ENCODE measurements at places on chromosomes 7 and 10. TPM values are rescaled to one million over a fixed set of nuclear protein-coding genes. Genes with fewer than 3 reads are reported as not detected.

DNA sequence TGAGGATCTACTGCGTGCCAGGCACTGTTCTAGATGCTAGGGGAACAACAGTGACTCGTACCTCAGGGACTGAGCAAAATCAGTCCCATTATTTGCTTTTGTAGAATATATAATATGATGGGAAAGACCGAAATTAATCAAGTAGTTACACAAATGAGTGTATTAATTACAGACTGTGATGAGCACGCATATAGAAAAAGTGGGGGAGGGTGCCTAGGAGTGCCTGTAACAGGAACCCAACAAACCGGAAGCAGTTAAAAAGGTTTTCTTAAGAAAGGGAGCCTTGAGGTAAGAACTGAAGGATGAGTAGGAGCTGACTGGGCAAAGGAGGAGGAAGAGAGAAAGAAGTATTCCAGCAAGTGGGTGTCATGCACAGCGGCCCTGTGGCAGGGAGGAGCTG, 28.2 kb upstream of the IL6 start:
- peaks cover 20% of the 10 kb centered on the region for H3K4me1 ChIP-seq
- no peak overlapping the region for H3K27ac ChIP-seq
- H3K4me3 ChIP-seq = no peak overlapping the region
- H3K27me3 ChIP-seq = no peaks in the 10 kb centered on the region

GRCh38 chr10:118045837-118046394, 825 bp downstream of the RAB11FIP2 start:
- no peaks in the 10 kb centered on the region for H3K36me3 ChIP-seq
- no peaks in the 10 kb centered on the region for H3K27me3 ChIP-seq
- peak; percentile 15 for DNase-seq
- peaks cover 13% of the 10 kb centered on the region for H3K4me1 ChIP-seq

- H3K36me3 ChIP-seq = no peaks in the 10 kb centered on the region
- peaks cover 9% of the 10 kb centered on the region for H3K27me3 ChIP-seq
- no peak overlapping the region for H3K27ac ChIP-seq
- peaks cover 3% of the 10 kb centered on the region for H3K4me1 ChIP-seq
Observed at GRCh38 chr7:1758028-1758858, 88.2 kb downstream of the ELFN1 start.

- H3K36me3 ChIP-seq = no peaks in the 10 kb centered on the region
- no peak for DNase-seq
- no peaks in the 10 kb centered on the region for H3K4me1 ChIP-seq
- no peak overlapping the region for H3K27ac ChIP-seq
- H3K27me3 ChIP-seq = no peaks in the 10 kb centered on the region
Observed at GRCh38 chr7:132738254-132738653, 162.0 kb upstream of the PLXNA4 start.

- no peaks in the 10 kb centered on the region for H3K36me3 ChIP-seq
- H3K4me3 ChIP-seq = no peak overlapping the region
- H3K4me1 ChIP-seq = no peaks in the 10 kb centered on the region
- no peak overlapping the region for H3K27ac ChIP-seq
- DNase-seq = no peak
Observed at GRCh38 chr10:17831341-17831740, 22.2 kb downstream of the MRC1 start.

DNA sequence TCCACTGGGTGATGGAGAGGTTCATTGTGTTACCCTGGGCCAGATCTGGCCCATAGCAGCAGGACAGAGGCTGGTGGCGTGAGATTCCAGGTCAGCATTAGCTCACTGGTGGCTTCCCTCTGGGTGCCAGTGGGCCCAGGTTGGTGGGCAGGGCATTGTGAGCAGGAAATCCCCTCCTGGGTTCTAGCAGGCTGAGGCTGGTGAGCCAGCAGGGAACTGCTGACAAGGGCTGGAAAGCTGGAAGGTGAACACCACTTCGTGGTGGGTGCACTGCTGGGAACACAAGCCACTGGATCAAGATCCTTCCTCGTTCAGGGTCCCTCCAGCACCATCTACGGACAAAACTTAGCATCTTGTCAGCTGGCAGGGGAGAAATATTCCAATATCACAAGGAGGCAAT, 259.2 kb upstream of the FZD1 start:
- no peak overlapping the region for H3K27ac ChIP-seq
- H3K4me1 ChIP-seq = no peaks in the 10 kb centered on the region
- H3K27me3 ChIP-seq = no peaks in the 10 kb centered on the region

DNA sequence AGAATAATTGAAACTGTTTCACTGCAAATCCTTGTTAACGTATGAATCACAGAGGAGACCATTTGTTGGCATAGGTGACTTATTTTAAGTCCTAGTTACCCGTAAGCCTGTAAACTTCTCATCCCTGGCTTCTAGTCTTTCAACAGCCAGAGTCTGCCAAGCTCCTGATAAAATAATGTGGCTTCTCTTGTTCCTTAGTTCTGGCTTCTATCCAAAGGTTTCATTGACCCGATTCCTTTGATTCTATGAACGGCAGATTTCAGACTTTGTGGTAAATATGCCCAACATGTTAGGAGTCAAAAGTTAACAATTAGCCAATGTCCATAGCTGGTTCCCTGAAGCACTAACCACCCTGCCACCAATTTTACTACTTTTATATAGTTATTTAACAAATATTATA, 23.3 kb downstream of the DNAH11 start:
- no peak overlapping the region for H3K4me3 ChIP-seq
- H3K27ac ChIP-seq = no peak overlapping the region
- no peaks in the 10 kb centered on the region for H3K4me1 ChIP-seq
- H3K27me3 ChIP-seq = no peaks in the 10 kb centered on the region
- DNase-seq = no peak

DNA sequence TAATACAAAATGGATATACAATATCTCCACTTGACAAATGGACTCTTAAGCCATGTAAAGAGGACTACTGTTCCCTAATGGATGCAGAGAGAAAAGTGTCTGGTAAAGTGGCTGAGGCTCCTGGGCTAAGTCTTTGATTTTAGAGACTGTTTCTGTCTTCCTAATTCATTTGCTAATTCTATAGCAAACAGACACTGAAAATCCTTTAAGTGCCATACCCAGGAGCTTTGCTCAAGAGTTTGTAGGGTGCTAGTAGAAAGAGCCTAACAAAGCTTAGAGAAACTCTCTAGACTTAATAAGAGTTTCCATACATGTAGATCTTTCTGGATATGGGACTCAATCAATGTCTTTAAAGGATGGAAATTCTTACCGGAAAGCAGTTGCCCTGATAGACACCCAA, 16.7 kb downstream of the CEP55 start:
- DNase-seq = no peak
- no peaks in the 10 kb centered on the region for H3K36me3 ChIP-seq
- H3K27ac ChIP-seq = no peak overlapping the region
- H3K4me3 ChIP-seq = no peak overlapping the region
- no peaks in the 10 kb centered on the region for H3K4me1 ChIP-seq

- H3K27ac ChIP-seq = no peak overlapping the region
- no peak overlapping the region for H3K4me3 ChIP-seq
- no peak for DNase-seq
- H3K4me1 ChIP-seq = no peaks in the 10 kb centered on the region
- no peaks in the 10 kb centered on the region for H3K27me3 ChIP-seq
Observed at GRCh38 chr10:47123716-47124288, 176.2 kb upstream of the GDF10 start.

DNA sequence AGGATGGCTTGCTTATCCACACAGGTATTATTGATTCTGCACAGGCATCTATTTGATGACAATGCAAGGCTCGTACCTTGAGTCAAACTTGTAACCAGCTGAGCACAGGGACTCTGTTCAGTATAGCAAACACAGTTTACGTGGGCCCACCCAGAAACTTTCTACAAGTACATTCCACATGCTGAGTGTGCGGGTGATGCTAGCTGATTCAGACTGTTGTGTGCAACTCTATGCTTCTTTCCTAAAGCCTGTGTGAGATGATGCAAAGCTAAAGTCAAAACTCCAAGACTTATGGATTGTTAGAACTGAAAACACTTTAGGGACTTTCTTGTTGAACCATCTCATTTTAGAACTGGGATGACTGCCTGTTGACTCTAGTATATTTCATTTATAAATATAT, 21.5 kb upstream of the CALD1 start:
- H3K36me3 ChIP-seq = no peaks in the 10 kb centered on the region
- no peaks in the 10 kb centered on the region for H3K27me3 ChIP-seq
- DNase-seq = no peak
- no peak overlapping the region for H3K27ac ChIP-seq
- no peak overlapping the region for H3K4me3 ChIP-seq

DNA sequence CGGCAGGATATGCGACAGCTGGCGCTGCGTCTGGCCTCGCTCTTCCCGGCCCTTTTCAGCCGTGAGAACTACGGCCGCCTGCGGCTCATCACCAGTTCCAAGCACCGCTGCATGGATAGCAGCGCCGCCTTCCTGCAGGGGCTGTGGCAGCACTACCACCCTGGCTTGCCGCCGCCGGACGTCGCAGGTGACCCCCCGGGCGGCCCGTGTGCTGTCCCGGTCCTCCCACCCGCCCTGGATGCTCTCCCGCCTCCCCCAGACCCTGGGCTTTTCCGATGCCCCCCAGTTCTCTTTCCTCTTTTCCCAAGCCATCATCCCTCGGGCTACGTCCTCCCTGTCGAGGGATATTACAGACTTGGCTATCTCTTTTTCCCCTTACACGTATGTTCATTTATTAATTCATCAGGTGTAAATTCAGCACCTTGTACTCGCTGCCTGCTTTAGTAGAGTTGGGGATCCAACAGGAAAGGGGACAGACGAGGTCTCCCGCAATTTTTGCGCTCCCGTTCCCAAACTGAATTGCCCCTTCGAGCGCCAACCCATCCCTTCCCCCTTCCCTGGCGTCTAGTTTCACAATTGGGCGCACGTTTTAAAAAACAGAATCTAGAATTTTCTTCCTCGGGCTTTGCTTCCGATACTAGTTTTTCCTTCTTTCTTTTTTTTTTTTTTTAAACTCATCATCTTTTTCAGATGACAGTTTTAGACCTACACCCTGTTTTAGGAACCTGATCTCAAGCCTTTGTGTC, 846 bp downstream of the MINPP1 start:
- no peak overlapping the region for H3K27ac ChIP-seq
- H3K27me3 ChIP-seq = no peaks in the 10 kb centered on the region
- H3K4me3 ChIP-seq = peak overlapping the region; percentile 91
- peak; percentile 34 for DNase-seq

GRCh38 chr10:107164992-107165391, 486 bp upstream of the SORCS1 start:
- H3K27me3 ChIP-seq = peaks cover 19% of the 10 kb centered on the region
- H3K27ac ChIP-seq = no peak overlapping the region
- H3K4me1 ChIP-seq = no peaks in the 10 kb centered on the region
- no peak for DNase-seq

GRCh38 chr7:134623193-134623592, 23.5 kb upstream of the BPGM start:
- H3K27me3 ChIP-seq = no peaks in the 10 kb centered on the region
- no peak for DNase-seq
- H3K4me3 ChIP-seq = no peak overlapping the region
- no peaks in the 10 kb centered on the region for H3K4me1 ChIP-seq
- H3K36me3 ChIP-seq = no peaks in the 10 kb centered on the region

- H3K27ac ChIP-seq = peak overlapping the region; percentile 86
- DNase-seq = no peak
- H3K4me3 ChIP-seq = no peak overlapping the region
- no peaks in the 10 kb centered on the region for H3K36me3 ChIP-seq
Observed at GRCh38 chr10:69317175-69317604, 38.9 kb downstream of the HK1 start.

- H3K27me3 ChIP-seq = no peaks in the 10 kb centered on the region
- no peaks in the 10 kb centered on the region for H3K4me1 ChIP-seq
- H3K27ac ChIP-seq = no peak overlapping the region
- no peak overlapping the region for H3K4me3 ChIP-seq
Observed at GRCh38 chr10:92027141-92027540, 103.6 kb downstream of the BTAF1 start.

DNA sequence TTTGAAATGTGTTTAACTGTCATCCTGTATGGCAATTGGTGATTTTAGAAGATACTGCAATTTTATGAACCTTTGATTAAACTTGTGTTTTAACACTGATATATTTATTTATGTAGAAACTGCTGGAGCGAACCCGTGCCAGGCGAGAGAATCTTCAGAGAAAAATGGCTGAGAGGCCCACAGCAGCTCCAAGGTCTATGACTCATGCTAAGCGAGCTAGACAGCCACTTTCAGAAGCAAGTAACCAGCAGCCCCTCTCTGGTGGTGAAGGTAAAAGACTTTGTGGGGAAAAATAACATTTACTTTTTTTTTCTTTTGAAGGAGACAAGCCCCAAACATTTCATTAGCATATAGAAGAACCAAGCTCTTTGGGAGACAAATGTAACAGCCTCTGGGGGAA, 6.5 kb downstream of the ANLN start:
- H3K36me3 ChIP-seq = no peaks in the 10 kb centered on the region
- H3K4me1 ChIP-seq = no peaks in the 10 kb centered on the region
- no peak overlapping the region for H3K27ac ChIP-seq
- H3K27me3 ChIP-seq = no peaks in the 10 kb centered on the region
- no peak overlapping the region for H3K4me3 ChIP-seq

- H3K36me3 ChIP-seq = peaks cover 25% of the 10 kb centered on the region
- DNase-seq = no peak
- H3K27me3 ChIP-seq = no peaks in the 10 kb centered on the region
- H3K27ac ChIP-seq = no peak overlapping the region
- H3K4me3 ChIP-seq = no peak overlapping the region
Observed at GRCh38 chr10:75126277-75126676, 14.8 kb downstream of the SAMD8 start.

- no peaks in the 10 kb centered on the region for H3K27me3 ChIP-seq
- peaks cover 66% of the 10 kb centered on the region for H3K36me3 ChIP-seq
- no peaks in the 10 kb centered on the region for H3K4me1 ChIP-seq
- H3K27ac ChIP-seq = no peak overlapping the region
Observed at GRCh38 chr7:17802056-17802455, 138.2 kb downstream of the SNX13 start.

DNA sequence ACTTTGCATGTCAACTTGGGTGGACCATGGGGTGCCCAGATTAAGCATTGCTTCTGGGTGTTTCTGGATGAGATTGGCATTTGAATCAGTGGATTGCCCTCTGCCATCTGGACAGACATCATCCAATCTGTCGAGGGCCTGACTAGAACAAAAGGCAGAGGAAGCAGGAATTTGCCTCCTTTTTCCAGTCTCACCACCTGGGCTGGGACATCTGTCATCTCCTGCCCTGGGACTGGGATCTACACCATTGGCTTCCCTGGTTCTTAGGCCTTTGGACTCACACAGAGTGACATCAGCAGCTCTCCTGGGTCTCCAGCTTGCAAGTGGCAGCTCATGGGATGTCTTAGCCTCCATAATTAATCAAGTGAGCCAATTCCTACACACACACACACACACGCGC, 10.3 kb downstream of the SLC13A4 start:
- DNase-seq = no peak
- H3K27ac ChIP-seq = no peak overlapping the region
- no peak overlapping the region for H3K4me3 ChIP-seq
- H3K36me3 ChIP-seq = no peaks in the 10 kb centered on the region

The PSPH gene
- 1.9 TPM for total RNA-seq

The TUBB8 gene
- not detected for total RNA-seq

The HOXA3 gene
- not detected for total RNA-seq

The CTAGE15 gene
- 0.47 TPM for total RNA-seq

The AKR1C2 gene
- total RNA-seq = not detected

The FRAT2 gene
- total RNA-seq = 27.6 TPM

The NKX2-3 gene
- not detected for total RNA-seq

The ANXA8 gene
- total RNA-seq = not detected

The GFRA1 gene
- not detected for total RNA-seq

The SKIDA1 gene
- total RNA-seq = 0.25 TPM

The ABCB4 gene
- total RNA-seq = not detected

The PRKCQ gene
- total RNA-seq = 43.4 TPM

The PRSS37 gene
- total RNA-seq = not detected

The CLEC5A gene
- total RNA-seq = not detected

All from CD4-positive, alpha-beta T cell (primary cell).